ENCODE measurements at places on chromosomes 2 and 18.

GRCh38 chr18:47728921-47729320, 201.5 kb downstream of the SMAD2 start:
- DNase-seq: no peak

DNA sequence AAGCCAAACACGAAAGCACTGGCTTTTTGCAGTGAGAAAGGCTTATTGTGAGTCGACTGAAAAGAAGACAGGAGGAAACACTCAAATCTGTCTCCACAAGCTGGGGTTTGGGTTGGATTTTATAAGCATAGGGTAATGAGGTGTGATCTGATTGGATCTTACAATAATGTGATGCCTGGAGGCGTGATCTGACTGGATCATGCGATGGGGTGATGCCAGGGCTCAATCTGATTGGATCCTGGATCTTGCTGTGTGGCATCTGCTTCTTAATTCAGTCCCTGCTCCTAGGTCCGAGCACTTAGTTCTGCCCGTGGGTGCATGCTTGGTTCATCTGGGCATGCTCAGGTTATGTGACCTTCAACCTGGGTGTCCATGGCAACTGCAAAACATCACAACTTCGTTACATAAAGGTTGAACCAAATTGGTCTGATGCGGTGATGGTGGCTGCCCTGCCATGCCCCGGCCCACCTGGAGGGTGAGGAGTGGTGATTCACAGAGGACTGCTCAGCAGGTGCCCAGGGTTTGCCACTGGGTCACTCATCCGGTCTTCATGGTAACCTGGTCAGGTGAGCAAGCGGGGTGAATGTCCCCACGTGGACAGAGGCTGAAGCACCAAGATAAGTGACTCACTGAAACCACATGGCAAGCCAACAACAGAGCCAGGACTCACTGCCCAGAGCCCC, 111.0 kb downstream of the KCNF1 start:
- DNase-seq: no peak

- no peak for DNase-seq
Measured at GRCh38 chr18:22946846-22947245, 13.7 kb downstream of the RBBP8 start.

DNA sequence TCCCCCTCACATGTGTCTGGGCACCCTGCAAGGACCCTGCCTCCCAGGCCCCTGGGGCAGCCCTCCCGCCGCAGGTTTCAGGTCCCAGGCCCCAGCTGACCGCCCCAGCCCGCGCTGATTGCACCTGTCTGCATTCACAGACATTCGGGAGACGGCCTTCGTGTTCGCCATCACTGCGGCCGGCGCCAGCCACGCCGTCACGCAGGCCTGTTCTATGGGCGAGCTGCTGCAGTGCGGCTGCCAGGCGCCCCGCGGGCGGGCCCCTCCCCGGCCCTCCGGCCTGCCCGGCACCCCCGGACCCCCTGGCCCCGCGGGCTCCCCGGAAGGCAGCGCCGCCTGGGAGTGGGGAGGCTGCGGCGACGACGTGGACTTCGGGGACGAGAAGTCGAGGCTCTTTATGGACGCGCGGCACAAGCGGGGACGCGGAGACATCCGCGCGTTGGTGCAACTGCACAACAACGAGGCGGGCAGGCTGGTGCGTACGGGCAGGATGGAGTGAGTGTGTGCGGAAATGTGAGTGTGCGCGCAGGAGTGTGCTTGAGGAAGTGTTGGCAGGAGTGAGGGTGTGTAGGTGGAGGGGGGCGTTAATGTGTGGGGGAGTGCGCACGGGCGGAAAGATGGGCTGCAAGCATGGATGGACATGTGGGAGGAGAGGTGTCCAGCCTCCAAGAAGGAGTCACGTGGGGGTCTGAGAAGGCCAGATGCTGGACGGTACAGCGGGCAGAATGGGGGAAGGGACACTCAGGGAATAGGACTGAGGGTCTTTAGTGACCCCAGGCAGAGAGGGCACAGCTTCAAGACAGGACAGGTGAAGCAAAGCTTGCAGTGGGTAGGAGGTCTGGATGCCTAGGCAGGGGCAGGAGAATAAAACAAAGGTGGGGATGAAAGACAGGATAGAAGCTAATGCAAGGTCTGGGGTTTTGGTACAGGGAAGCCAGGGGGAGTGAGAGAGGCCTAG, 9.0 kb upstream of the WNT10A start:
- no peak for DNase-seq

GRCh38 chr2:43524177-43524965, 71.5 kb downstream of the THADA start:
- no peak for DNase-seq

DNA sequence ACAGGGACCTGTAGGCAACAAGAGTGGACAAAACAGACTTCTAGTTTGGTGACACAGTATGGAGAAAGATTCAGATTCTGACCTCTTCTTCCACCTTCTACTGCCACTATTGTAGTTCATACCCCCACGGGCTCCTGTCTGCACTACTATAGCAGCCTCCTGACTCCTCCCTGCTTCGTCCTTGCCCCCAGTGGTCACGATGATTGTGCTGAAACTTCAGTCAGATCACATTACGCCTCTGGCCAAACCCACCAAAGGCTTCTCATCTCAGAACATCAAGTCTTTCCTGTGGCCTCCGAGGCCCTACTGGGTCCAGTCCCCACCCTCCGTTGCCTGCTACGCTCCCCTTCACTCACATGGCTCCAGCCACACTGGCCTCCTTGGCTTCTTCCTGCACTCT, 147.6 kb downstream of the CYP26B1 start:
- peak; percentile 24 for DNase-seq

DNA sequence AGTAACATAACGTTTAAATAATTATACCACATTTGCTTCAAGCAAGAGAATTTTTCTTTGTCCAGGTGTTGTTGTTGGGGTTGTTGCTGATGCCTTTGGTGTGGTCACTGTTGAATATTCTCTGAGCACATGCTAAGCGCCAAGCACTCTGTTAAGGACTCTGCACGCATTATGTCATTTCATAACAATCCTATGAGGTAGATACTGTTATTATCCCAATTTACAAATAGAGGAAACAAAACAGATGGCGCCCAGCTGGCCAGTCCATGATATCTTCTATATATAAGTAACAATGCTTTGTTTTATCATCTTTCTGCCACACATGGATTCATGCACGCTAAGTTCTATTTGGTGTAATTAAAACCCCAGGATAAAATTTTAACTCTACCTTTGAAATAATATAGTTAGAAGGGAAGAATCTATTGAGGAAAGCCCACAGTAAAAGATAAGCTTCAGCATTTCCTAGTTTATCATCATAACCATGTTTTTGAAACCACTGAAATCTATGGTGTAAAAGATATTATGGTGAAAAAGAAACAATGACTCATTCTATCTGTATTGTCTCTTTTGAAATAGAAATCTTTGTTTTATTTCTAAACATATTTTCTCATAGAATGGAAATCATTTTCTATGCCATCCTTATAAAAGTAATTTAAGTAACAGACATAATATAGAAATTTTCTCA, 199.7 kb downstream of the PID1 start:
- no peak for DNase-seq

DNA sequence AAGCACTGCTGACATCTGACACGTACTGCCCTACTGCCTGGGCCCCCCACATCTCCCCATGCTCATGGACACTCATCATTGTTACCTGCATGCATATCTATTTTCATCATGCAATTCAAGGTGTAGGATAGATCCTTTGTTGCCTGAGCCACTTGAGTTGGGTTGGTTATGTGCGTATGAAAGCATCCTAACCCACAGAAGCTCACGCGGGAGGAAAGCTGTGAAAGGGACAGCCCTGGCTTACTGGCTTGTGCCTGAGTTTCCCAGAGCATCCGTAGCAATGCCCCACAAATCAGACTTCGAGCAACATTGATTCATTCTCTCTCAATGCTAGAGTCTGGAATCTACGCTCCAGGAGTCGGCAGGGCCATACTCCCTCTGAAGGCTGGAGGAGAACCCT, 285.5 kb downstream of the PHLPP1 start:
- DNase-seq: no peak
